Lower lobe of right lung (tissue), 2 donors: ENCODE measurements at places on chromosomes 5 and 9.

GRCh38 chr5:158843305-158843704 lies 256.4 kb downstream of the EBF1 start:
- DNase-seq, result no peak

DNA sequence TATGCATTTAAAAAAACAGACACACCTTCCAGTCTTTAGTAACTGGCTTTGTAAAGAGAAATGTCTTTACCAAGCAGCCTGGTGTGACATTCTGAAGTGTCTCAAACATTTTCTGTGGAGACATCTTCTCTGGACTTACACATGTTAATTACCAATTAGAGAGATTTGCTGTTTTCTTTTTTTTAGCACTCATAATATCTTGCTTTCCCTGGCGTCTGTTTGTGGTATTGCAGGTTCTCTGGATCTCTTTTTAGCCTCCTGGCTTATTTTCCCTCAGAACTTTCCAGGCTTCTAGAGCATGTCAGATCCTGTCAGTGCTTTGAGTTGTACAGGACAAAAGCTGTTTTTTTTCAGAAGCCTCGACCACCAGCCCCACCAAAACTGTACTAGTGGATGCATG lies 92.5 kb downstream of the MSX2 start:
- DNase-seq, result no peak

DNA sequence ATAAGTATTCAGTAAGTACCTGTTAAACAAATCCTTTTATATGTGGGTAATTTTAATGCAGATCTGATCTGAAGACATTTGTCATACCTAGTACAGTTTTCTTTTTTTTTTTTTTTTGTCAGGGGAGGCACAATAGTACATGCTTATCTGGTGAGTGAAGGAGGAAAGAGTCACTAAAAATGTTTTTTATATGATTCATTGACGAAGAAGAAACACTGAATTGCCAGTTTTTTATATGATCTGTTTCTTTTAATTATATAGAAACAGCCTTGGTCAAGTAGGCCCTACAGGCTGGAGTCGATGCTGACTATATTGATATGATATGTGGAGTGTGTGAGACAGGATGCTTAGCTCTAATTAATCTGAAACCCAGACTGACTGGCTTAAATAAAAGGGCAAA lies 315.2 kb downstream of the PSAT1 start:
- DNase-seq, result no peak

DNA sequence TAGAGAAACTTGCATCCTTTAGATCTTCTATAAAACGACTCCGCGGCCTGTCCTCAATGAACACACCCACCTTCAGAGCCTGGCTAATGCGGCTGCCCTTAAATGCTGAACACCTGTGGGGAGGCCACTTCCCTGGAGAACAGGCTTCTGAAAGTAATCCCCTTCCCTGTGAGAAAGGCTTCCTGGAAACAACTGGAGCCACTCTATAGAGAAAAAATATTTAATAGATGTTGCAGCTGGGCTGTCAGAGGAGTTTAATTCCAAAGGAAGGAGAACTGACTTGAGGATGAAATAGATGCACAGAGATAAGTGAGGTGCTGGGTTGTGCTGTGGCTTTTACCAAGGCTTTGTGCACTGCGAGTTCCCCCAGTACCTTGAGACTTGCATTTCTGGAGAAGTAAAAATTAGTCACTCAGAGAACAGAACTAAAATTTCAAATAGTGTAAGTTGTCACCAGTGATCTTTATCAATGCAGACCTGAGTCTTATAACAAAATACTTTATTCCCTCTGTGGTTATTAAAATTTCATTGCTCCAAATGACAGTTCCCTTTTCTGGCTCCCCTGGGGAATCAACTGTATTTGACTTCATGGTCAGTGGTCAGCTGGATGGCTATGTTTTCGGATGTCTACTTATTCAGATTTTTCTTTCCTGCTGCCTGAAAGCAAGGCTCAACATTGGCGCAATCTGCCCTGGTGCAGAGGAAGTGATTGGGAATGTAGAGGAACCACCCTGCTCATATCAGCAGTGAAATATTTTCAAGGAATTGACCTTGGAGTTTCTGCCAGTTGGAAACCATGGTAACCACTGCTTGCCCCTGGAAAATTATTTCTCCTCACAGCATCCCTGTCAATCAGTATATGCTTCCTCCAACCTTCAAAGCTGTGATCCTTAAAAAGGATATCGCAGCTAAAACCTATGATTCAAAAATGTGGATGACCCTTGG lies 238.8 kb downstream of the SMARCA2 start:
- no peak for DNase-seq

- peak; percentile 74 for DNase-seq
These were observed 868 bp downstream of the ZBTB43 start for GRCh38 chr9:126805554-126806262.

DNA sequence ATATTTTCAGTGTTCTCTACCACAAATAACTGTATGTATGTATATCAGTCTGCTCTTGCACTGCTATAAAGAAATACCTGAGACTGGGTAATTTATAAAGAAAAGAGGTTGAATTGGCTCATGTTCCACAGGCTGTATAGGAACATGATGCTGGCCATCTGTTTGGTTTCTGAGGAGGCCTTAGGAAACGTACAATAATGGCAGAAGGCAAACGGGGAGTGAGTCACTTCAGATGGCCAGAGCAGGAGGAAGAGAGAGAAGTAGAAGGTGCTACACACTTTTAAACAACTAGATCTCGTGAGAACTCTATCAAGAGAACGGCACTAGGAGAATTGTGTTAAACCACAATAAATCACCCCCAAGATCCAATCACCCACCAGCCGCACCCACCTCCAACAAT lies 121.7 kb downstream of the ADAMTS6 start:
- DNase-seq, result no peak

DNA sequence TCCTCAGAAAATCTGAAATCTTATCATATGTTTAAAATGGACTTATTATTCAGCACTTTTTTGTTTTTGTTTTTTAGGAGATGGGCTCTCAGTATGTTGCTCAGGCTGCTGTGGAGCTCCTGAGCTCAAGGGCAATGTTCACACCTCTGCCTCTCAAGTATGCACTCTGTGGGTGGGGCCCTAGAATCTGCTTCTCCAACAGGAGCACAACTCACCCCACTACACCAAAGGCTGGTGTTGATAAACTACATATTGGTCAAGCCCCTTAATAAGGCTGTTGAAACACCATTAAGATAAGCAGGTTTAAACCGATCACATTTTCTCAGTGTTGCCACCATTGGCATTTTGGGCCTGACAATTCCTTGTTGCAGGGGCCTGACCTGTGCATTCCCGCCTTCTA lies 131.6 kb downstream of the FANCC start:
- DNase-seq, result no peak

GRCh38 chr5:9905661-9906060 lies 275.5 kb upstream of the TAS2R1 start:
- no peak for DNase-seq
